ENCODE measurements at places on chromosomes 11 and 22.

DNA sequence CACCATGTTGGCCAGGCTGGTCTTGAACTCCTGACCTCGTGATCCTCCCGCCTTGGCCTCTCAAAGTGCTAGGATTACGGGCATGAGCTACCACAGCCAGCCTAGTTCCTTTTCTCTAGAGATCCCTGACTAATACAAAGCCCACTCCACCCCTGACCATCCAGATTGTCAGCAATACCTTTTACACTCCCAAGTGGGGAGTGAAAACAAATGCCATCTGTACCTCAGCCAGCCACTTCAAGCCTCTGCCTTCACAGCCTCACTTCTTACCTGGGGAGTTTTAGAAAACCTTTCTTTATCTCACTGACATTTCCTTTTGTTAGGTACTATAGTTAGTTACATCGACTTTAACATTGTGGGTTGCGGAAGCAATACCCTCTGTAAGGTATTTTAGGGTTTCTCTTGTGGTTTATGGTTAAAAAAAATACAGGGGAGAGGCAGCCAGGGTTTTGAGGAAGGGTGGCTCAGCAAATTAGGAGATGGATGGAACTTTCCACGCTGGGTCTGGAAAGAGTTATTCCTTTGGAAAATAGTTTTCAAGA lies 8.9 kb downstream of the TOM1 start:
- no peak for DNase-seq

GRCh38 chr11:106017093-106017492 lies 4.9 kb downstream of the MSANTD4 start:
- no peak for DNase-seq

GRCh38 chr11:69446108-69446507 lies 35.4 kb upstream of the LINC01488 start:
- no peak for DNase-seq

DNA sequence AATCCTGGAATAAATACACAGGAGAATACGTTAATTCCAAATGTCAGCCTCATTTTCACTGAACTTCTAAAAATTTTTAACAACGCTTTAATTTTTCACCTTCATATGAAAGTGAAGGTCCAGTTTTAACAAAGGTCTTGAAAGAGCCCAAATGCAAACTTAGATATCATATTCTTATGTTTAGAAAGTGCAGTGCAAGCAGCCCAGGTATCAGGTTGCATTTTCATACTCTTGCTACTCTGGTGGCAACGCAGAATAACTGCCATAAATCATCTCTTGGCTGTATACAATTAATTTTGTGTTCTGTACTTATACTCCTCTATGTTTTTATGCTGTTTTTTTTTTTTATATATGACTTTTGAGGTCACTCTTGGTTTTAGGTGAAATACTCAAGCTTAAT lies 496.7 kb upstream of the ARHGAP42 start:
- DNase-seq: no peak

DNA sequence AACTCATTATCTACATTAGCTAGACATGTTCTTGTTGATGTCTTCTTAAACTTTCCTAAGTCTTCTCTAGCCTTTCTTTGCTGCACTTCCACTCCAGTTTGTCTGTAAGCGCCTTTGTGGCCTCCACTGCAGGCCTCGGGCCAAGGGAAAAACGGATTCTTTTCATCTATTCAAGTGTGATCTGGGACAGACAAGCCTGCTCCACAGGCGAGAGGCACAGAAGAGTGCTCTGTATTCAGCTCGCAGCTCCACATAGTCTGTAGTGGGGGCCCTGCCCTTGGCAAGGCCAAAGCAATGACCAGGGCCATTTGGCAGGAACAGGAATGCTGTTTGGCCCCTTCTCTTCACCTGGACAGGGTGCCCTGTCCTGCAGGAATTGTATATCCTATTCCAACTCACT lies 84.1 kb upstream of the BARX2 start:
- peak; percentile 82 for DNase-seq
